Peyer's patch (tissue), 4 donors: ENCODE measurements at places on chromosomes 4 and X. TPM values are rescaled to one million over a fixed set of nuclear protein-coding genes. Genes with fewer than 3 reads are reported as not detected.

HPGD gene
- 258 TPM for total RNA-seq

- no peak for DNase-seq
Observed at GRCh38 chr4:17876943-17877342, 66.2 kb downstream of the NCAPG start.

GRCh38 chrX:20265726-20266681 is 705 bp downstream of the RPS6KA3 start:
- peak; percentile 20 for DNase-seq

GRXCR1 gene
- not detected for total RNA-seq

GRCh38 chrX:57595381-57595811 is 3.6 kb downstream of the ZXDB start:
- no peak for DNase-seq

MAGEB2 gene
- total RNA-seq, result not detected

GRCh38 chr4:84413480-84413879 is 85.6 kb downstream of the NKX6-1 start:
- no peak for DNase-seq

- no peak for DNase-seq
Observed at GRCh38 chrX:68757331-68757730, 71.5 kb upstream of the EFNB1 start.

GRCh38 chr4:87019898-87020297 is 85.1 kb downstream of the AFF1 start:
- no peak for DNase-seq

- DNase-seq, result no peak
Observed at GRCh38 chr4:75477201-75477600, 37.0 kb downstream of the RCHY1 start.

DNA sequence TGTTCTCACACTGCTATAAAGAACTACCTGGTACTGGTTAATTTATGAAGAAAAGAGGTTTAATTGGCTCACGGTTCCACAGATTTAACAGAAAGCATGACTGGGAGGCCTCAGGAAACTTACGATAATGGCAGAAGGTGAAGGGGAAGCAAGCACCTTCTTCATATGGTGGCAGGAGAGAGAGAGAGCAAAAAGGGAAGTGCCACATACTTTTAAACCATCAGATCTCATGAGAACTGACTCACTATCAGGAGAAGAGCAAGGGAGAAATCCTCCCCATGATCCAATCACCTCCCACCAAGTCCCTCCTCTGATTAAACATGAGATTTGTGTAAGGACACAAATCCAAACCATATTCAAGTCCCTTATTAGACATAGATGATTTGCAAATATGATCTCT is 12.3 kb upstream of the RAP2C start:
- DNase-seq, result no peak

DNA sequence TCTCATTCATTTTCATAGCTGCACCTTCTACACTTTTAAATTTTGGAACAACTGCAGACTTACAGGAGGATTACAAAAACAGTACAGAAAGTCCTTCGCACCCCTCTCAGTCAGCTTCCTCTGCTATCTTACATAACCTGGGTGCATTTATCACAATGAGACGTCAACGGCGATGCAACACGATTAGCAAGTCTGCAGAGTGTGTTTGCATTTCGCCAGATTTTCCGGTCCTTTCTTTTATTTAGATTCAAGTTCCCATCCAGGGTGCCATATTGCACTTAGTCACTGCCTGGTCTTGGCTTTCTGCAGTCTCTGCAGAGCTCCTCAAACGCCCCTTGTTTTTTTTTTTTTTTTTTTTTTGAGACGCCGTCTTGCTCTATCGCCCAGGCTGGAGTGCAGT is 85.9 kb downstream of the ASMT start:
- no peak for DNase-seq

GRCh38 chr4:151940926-151941617 is 180.3 kb upstream of the GATB start:
- no peak for DNase-seq

DNA sequence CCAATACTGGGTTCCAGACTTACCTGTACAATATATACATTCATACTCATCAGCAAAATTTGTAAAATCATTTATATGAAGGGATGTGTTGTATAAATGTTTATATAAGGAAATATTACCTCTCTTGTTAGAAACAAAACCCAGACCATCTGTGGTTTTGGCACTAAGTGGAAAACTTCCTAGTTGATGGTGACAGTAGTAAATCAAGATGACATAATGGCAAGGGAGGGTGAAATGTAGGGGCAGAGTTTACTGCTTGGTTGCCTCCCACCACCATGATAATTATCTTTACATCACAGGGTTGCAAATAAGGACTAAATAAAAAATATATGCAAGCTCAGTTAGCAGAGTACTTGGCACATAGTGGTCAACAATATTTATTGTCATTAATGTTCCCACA is 365.3 kb upstream of the TEX13C start:
- no peak for DNase-seq

GRCh38 chr4:158778156-158778711 is 9.4 kb downstream of the FNIP2 start:
- DNase-seq, result no peak

DNA sequence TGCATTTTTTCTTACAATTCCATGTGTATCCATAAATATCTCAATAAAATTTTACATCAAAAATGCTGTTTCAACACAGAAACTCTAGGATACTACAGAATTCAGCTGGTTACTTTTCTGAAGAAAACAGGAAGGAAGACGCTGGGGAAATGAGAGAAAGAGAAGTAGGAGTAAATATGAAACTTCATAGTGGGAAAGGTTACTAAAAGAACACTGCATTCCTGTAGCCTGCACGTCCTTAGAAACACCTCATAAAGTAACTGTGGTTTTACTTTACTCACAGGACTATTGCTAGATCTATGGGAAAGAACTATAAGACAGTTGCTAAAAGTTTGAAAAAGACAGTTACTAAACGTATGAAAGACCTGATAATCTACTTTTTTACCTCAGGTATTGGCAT is 23.1 kb downstream of the ATP11C start:
- no peak for DNase-seq

DNA sequence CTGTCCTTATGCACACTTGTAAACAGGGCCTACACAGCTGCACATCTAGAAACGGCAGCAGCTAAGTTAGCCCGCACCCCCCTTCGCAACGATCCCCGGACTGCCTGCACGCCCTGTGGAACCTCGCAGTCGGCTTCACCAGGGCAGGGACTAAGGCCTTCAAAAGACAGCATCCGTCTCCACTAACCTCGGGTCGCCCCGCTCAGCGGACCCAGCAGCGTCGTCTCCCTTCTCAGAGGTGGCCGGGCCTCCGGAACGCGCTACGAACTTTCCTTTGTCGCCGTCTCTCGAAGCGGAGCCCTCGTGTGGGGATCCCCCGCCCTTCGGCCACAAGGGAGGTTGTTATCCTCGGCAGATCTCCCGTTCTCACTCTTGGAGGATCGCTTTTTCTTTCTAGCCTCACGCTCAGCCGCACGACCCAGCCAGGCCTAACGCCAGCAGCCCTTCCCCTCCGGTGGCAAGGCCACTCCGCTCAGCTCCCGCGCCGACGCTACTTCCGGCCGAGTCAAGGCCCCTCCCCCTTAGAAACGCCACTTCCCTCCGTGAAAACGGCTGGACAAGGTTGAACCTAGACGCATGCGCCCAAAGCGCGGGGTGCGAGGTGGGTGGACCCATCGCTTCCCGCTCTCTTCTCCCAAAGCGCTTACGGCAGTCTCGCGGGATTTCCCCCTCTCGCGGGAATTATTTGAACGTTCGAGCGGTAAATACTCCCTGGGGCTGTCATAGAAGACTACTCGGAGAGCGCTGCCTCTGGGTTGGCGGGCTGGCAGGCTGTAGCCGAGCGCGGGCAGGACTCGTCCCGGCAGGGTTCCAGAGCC is at the start of the genes DCAF16 and NCAPG:
Gene DCAF16, minus strand, starts transcription at position 498 of the 818 bp plus-strand sequence. CDS start 6,616 bp downstream, outside the sequence.
Gene NCAPG, plus strand, starts transcription at position 720 of the 818 bp plus-strand sequence. CDS start 99 bp downstream, outside the sequence.
- peak; percentile 97 for DNase-seq

DNA sequence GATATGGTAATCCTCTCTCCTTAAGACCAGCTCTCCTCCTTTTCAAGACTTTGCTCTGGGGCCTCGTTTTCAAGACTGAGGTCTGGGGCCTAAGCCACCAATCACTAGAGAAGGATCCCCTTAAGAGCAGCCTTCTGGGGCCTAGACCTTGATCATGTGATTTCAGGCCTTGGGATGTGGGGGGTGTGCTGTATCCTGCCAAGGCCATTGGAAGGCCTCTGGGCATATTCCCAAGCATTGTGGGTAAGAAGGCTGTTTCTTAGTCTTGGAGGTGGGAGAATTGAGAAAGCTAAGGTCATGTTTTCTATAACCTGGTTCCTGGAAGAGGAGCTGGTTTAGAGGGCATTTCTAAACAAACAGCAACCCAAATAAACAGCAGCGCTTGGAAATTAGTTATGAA is 12.1 kb downstream of the TMEM164 start:
- DNase-seq, result no peak

DNA sequence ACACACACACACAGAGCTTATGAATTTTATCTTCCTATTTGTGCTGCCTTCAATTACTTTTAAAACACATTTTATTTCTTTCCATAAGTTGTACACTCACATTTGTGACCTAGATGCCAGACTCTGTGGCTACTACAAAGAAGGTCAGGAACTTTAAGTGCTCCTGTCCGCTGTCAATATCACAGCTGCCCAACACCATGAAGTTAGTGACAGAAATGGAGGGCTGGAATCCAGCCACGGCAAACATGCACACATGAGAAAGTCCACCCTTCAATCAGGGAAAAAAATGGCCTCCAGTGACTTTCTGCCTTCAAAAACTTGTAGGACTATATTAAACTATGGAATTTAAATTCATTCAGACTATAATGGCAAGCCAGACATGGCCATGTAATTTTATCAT is 334.4 kb upstream of the FSTL5 start:
- no peak for DNase-seq

DNA sequence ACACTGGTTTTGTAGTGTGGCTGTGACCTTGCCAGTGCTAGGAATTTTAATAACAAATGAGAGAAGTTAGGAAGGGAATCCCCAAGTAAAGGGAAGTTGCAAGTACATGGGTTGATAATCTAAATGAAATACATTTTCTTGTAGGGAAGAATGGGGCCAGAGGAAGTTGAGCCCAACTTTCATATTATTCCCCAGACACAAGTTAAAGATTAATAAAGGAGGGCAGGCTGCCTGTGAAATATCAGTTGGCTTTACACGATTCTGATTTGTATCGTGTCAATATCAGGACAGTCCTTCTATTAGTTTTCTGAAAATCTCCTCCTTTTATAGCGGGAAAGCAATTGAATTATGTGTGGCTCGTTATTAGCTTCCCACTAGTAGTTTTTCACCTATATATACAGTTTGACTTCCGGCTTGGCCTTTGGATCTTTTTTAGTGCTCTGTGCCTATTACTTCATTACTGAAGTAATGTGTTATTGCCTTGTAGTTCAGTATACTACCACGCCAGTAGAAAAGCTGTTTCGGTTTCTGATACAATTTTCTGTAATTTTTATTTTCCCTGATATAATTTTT is 1.7 kb downstream of the PDLIM5 start:
- DNase-seq, result no peak

PAK3 gene
- 0.19 TPM for total RNA-seq

DNA sequence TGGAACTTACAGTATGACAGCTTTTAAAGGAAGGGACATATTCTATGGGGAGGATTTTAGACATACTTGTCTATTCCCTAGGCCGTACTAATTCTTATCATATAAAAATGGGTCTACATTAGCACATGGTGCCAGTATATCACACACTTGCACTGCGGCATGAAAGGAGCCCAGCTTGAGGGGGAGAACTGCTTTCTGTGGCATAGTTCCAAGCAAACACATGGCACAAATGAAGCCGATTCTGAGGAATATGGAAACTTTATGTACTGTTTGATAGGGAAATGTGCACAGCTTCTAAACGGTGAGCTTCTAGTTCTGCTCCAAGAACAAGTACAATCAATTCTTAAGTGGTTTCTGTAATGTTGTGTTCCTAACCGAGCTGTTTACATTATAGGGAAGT is 675.6 kb upstream of the FTHL17 start:
- DNase-seq, result no peak

- no peak for DNase-seq
Observed at GRCh38 chr4:156725257-156725656, 246.3 kb downstream of the PDGFC start.

SPRY1 gene
- total RNA-seq, result 10.7 TPM

DNA sequence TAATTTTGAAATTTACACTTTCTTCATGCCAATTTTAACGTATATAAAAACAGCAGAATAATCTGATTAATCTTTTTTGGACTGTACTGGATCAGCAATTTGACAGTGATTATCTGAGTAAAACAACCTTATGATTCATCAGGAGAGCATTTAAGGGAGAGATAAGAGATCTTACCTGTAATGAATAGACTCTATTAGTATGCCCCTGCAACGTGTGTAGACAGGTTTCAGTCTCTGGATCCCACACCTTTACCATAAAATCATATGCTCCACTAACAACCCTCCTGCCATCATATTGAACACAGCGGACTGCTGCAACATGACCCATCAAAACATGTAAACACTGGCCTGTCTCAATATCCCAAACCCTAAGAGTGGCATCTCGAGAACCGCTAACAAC is 210.1 kb downstream of the FBXW7 start:
- DNase-seq, result no peak

- peak; percentile 59 for DNase-seq
Observed at GRCh38 chr4:145829629-145830395, 108.8 kb downstream of the ZNF827 start.

DNA sequence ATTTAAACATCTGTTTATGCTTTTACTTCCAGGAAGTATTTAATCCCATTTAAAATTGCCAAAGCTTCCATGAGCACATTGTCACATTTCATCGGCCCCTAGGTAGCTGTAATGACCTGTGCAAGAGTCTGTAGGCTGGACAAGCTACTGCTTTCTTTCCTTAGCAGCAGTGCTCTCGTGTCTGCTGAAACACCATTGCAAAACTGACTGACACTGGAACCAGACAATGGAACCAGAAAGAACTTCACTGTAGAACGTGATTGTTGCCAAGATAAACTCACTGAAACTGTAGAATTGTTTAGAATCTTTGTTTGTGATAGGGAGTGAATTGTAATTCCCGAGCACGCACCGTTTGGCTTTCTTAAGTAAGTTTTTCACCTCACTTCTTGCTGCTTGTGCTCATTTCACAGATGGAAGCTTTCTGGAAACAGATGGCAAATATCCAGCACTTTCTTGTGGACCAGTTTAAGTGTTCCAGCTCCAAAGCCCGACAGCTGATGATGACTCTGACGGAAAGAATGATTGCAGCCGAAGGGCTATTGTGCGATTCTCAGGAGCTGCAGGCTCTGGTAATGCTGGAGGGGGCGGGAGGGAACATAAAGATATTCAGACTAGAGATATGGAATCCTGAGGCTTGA is 36.9 kb downstream of the EVC start:
- DNase-seq, result no peak

DNA sequence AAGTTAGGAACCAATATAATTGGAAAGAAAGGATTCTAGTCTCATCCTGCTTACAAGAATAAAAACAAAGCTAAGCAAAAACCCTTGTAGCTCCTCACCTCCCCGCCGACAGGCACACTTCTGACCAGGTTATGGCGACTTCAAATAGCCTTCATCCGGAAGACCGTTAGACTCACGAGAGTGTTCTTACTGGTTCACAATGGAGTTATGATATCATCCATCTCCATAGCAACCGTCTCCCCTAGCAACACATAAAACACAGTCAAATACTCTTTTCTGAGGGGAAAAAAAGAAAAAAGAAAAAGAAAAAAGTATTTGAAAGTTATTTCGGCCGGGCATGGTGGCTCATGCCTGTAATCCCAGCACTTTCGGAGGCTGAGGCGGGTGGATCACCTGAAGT is at the start of gene IL13RA2:
Gene IL13RA2, minus strand, starts transcription at position 162 of the 400 bp plus-strand sequence. CDS start 347 bp downstream, outside the sequence.
- no peak for DNase-seq
